Stimulated activated CD8-positive, alpha-beta memory T cell treated with anti-CD3 and anti-CD28 coated beads, Interleukin-4, amount 100 ng/mL, for 24 hours (primary cell): ENCODE measurements at places on chromosomes 7 and 10.

- no peak for DNase-seq
Measured at GRCh38 chr7:44634839-44635591, 28.6 kb downstream of the OGDH start.

DNA sequence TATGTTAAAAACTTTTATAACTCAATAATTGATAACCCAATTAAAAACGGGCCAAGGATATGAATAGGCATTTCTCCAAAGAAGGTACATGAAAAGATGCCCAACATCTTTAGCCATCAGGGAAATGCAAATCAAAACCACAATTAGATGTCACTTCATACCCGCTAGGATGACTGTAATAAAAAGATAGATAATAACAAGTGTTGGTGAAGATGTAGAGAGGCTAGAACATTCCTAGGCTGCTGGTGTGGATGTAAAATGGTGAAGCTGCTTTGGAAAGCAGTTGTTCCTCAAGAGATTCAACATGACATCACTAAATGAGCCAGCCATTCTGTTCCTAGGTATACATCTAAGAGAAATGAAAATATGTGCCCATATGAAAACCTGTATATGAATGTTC is 35.6 kb downstream of the CAMK1D start:
- no peak for DNase-seq

- no peak for DNase-seq
Measured at GRCh38 chr7:42143711-42144600, 93.1 kb downstream of the GLI3 start.

- DNase-seq = no peak
Measured at GRCh38 chr10:21020545-21020944, 123.4 kb upstream of the NEBL start.
